Activated CD8-positive, alpha-beta T cell treated with anti-CD3 and anti-CD28 coated beads for 36 hours (primary cell): ENCODE measurements at places on chromosomes 2 and 18.

- peak; percentile 89 for DNase-seq
These were observed 550 bp downstream of the USP34 start for GRCh38 chr2:61470122-61470951.

GRCh38 chr2:241116606-241117560 is 14.8 kb upstream of the MTERF4 start:
- no peak for DNase-seq

DNA sequence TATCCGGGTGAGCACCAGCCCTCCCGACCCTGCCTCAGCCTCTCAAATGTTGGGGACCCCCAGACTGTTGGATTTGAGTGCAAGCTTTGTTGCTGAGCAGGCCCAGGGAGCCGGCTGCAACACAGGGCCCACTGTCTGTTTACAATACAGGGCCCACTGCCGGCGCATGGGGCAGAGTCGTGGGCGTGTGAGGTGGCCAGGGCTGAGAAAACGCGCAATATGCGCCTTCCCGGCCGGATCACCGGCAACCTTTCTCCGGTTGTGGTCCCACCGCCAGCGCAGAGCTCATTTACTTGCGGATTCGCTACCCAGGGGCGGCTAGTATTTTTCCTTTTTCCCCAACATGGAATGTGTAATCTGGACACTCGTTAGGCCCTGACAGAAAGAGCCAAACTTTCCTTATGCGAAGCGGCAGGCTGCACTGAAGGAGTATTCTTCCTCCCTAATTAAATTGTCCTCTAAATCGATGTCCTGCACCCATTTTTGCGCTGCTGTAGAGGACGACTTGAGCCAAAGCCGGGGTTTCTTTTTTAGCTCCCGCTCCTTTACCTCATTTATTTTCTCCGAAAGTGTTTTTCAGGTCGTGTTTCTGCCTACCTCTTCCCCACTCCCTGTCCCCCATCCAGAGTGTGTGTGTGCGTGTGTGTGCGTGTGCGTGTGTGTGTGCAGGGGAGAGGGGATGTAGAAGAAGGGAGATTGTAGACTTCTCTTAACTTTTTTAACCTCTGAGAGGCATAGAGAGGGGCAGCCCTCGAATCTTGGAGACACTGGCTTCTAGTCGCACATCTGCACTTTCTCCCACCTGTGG is 2.7 kb downstream of the OTX1 start:
- peak; percentile 24 for DNase-seq

- DNase-seq = no peak
These were observed 100.7 kb upstream of the MCFD2 start for GRCh38 chr2:47016172-47016913.
